ENCODE measurements at places on chromosomes 5 and 9. TPM values are rescaled to one million over a fixed set of nuclear protein-coding genes. Genes with fewer than 3 reads are reported as not detected.

DNA sequence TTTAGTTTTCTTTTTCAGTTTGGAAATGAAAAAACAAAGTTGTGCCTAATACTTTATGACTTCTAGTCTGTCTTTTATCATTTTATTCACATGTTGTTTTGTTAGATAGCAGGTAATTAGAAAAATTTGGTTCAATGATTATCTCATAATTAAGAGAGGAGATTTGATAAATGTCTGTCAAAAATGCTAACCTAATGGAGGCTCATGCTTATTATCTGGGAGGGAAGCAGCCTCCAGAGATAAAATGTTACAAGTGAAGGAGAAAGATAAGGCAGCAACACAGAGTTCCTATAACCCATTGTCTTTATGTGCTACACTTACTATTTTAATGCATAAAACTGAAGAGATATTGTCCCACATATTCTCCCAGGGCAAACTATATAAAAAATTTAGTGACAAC, 53.5 kb downstream of the SLC27A6 start:
- no peak for DNase-seq

DNA sequence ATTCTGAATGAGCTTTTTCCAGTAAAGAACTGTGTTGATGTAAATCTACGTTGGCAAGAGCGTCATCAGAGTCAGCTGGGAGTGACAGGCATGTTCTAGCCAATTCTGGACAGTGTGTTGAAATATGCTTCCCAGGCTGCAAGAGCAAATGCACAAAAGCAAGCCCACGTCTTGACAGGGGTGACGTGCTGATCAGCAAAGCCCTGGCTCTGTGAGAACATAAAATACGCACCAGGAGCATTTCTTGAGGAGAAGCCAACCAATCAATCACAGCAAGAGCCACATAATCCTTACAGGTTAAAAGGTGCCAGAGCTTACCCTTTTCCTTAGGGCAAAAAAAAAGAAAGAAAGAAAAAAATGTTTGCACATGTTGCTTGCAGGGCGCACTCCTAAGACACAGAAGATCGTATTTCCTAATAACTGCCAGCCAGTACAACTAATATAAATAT, 148.1 kb downstream of the PDE4D start:
- DNase-seq, result no peak

NRARP gene
- 1.6 TPM for total RNA-seq

NUTM2F gene
- total RNA-seq, result not detected

DNA sequence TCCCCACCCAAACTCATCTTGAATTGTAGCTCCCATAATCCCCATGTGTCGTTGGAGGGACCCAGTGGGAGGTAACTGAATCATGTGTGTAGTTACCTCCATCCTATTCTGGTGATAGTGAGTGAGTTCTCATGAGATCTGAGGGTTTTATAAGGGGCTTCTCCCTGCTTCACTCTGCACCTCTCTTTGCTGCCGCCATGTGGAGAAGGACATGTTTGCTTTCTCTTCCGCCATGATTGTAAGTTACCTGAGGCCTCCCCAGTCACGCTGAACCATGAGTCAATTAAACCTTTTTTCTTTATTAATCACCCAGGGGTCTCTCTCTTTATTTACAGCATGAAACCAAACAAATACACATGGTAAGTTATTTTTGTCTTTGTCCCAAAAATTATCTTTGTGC, 726.1 kb downstream of the CDH18 start:
- DNase-seq, result no peak

GRCh38 chr9:71692337-71692736, 76.0 kb downstream of the CEMIP2 start:
- DNase-seq, result no peak

FYB1 gene
- 639 TPM for total RNA-seq

GRCh38 chr9:93486268-93486667, 32.9 kb upstream of the FAM120AOS start:
- no peak for DNase-seq

MACIR gene
- 2.7 TPM for total RNA-seq
